ENCODE measurements at places on chromosomes 5 and 9.
A peak's percentile ranks its signal among the peaks of the same experiment; 100 is the strongest.

DNA sequence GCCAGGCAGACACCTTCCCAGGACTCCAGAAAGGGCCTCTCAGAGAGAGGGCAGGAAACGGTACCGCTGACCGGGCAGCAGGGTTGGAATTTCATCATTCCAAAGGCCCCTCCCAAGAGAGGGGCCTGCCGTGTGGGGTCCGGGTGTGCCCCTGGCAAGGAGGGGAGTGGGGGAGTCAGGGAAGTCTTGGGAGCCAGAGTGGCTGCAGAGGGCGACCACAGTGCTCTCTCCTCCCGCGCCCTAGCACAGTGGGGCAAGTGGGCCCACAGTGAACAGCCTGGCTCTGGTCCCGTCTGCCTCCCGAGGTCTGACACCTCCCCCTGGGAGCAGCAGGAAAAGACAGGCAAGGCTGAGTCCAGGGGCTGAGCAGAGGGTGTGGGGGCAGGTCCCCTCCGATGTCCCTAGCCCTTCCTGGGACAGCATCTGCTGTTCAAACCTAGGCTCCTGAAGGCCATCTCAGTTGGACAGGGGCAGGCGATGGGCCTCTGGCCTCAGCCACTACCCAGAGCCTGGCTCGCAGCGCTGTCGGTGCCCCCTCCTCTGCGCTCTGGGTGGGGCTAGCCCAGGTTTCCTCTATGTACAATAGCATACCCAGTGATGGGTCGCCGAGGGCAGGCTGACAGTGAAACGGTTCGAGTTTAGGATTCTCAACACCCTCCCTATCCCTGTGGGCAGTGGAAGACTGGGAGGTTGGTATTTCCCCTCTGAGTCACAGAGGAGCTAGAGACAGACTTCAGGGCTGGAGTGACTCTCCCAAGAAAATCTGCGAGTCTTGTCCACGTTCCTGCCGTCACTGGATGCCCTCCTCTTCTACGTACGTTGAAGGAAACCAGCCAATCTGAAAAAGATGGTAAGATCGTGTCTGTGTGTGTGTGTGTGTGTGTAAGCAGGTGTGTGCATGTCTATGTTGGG is 25.4 kb upstream of the SARDH start:
- DNase-seq = no peak

- DNase-seq = no peak
Measured at GRCh38 chr5:121027636-121028035, 563.5 kb downstream of the PRR16 start.

- peak; percentile 26 for DNase-seq
Measured at GRCh38 chr9:110623462-110624025, 44.0 kb upstream of the SVEP1 start.

DNA sequence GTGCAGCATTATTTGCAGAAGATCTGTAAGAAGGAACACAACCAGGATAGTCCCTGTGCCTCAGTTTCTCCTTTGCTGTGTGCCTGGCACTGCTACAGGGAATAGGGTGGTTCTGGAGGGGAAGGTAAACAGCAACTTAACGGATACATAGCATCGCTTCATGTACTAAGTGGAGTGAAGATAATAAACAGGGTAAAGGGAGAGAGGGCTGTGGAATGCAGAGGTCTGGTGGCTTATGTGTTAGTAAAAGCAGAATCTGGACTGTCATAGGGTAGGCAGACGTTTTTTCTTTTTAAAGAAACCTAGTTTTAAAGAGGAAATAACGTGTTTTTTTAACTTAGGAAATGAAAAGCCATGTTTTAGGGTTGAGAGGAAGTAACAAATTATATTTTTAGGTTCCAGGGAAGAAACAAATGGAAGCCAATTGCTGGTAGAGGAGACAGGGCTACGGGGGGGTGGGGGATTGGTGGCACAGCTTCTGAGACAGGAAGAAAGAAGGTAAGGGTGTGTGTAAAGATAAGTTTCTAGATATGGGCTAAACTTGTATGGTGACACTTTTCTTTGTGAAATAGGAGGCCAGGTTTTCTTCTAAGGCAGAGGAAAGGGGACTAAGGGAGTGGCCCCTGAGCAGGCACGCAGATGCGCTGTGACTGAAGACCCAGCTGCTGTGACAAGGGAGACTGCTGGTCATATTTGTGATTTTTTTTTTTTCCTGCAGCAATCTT is 1.3 kb downstream of the GNG10 start:
- peak; percentile 55 for DNase-seq

GRCh38 chr5:50325237-50325832 is 115.8 kb downstream of the EMB start:
- no peak for DNase-seq

DNA sequence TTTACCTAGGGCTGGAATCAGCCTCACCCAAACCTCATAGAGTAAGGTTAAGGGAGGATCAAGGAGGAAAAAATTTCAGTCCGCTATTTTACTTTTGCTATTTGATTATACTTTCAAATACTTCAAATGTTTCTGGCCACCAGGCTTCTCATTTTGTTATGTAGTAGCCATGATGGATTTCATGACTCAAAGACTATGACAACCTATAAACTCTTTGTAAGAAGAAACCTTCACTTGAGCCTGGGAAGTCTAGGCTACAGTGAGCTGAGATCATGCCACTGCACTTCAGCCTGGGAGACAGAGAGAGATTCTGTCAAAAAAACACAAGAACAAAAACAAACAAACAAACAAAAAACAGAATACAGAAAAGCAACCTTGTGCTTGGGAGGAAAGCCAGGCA is 293.6 kb upstream of the TNC start:
- DNase-seq = no peak

DNA sequence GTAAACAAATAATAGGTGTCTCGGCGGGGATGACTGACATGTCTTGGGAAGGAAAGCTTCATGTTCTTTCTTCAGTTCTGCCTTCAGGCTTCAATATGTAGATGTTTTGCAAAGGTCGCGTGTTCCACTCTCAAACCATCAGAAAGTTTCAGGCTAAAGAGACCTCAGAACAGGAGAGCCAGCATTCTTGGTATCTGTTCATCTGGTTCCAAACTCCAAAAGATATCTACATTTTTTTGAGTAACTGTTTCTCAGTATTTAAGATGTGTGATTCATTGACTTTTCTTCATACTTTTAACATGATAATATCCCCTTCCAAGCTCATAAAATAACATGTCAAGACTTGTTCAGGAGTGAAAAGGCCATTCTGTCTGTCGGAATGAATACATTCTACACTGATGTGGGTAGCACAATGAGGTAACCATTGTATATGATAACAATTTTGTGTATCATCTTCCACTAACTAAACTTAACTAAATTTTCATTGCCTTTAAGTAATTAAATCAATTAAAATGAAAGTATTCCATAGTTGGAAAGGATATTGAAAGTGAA is 183.6 kb downstream of the CFAP90 start:
- no peak for DNase-seq

DNA sequence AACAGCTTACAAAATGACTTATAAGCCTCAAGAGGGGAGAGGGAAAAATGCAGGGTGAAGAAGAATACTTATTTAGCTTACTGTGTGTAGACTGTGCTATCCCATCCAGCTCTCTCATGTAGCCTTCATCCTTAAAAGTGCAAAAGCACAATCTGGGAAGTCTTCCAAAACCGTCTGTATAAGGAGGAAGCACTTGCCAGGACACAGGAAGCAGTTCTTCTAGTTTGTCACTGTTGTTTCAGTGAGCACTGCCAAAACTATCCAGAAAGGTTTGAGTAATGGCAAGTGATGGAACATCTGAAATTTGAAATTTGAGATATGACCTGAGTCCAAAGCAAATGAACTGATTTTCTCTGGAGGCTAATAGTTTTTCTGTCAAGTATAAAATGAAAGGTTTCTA is 140.8 kb upstream of the ISL1 start:
- DNase-seq = no peak

DNA sequence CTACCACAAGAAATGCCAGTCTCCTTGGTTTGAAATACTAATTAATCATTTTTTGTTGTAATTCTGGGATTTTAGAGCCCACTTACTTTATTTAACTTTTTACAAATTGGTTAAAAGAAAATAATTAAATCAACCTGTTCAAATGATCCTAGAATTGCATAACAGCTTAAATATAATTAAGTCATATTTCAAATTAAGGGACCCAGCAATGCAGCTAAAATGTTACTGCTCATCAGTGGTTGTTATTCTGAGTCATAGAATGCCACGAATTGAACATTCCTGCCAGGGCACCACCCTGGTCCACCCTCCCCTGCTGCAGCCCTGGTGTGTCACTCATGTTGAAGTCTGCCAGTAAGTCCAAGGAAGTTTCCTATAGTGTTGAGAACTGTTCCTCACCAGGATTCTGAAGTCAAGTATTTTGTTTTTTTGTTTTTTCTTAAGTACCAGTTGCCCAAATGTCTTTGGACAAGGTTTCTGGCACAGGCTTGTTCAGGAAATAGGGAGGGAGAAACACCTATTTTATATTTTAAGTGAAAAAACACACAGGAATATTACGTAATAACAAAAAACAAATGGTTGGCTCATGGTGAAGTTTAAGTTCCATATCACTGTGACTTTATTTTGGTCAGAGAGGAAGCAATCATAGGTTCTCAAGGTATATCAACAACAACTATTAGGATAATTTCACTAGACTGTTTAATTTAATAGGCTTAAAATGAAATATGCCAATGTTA is 4.3 kb upstream of the ITGA1 start:
- no peak for DNase-seq

- DNase-seq = peak; percentile 53
Measured at GRCh38 chr5:157197086-157197485, 16.4 kb downstream of the ITK start.

GRCh38 chr9:5798581-5798980 is 34.3 kb downstream of the ERMP1 start:
- no peak for DNase-seq

DNA sequence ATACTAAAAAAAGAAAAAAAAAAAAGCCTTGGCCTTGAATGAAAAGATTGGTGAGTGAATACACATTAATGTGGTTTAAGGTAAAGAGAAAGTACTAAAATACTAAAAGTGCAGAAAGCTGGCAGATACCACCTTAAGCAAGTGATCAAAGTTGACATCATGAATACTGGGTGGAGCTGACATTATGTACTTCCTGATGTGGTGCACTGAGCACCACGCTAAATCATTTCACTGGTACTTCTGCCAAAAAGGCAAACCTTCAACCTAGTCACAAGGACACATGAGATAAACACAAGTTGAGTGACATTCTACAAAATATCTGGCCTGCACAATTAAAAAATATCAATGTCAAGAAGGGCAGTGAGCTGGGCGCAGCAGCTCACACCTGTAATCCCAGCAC is 33.8 kb upstream of the PANK3 start:
- no peak for DNase-seq

DNA sequence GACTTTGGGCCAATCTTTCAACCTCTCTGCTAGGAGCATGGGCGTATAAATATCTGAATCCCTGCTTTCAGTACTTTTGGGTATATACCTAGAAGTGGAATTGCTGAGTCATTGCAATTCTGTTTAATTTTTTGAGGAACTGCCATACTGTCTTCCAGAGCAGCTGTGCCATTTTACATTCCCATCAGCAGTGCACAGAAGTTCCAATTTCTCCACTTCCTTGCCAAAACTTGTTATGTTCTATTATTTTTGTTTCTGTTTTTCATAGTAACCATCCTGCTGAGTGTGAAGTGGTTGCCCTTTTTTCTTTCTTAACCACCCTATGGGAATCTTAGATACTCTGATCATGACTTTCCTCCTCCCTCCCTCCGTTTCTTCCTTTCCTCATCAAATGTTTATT is 11.1 kb upstream of the CCIN start:
- DNase-seq = no peak

DNA sequence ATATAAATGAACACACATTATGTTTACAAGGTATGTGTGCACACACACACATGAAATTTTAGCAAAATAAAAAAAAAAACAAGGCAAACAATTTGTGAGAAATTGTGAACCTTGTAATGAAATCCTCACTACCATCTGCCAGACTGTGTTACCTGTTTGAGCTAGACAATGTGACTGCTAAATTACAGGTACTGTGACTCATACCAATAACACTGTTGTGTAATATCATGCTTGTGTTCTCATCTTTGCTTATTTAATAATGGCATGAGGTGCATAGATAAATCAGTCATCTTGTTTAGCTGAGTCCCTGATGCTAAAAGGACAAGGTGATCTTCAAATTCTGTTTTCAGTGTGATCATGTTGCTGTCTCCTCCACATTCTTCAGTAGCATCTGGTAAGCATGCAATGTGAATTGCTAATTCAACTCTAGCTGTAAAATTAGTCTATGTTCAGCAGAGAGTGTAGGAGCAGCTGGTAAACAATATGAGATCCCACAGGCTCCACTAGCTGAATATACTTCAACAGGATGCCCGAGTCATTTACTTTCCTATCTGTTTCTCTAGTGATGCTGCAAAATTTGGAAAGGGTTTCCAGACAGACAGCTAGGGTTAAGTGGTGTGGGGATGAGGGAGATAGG is 966.3 kb upstream of the C9orf72 start:
- no peak for DNase-seq

DNA sequence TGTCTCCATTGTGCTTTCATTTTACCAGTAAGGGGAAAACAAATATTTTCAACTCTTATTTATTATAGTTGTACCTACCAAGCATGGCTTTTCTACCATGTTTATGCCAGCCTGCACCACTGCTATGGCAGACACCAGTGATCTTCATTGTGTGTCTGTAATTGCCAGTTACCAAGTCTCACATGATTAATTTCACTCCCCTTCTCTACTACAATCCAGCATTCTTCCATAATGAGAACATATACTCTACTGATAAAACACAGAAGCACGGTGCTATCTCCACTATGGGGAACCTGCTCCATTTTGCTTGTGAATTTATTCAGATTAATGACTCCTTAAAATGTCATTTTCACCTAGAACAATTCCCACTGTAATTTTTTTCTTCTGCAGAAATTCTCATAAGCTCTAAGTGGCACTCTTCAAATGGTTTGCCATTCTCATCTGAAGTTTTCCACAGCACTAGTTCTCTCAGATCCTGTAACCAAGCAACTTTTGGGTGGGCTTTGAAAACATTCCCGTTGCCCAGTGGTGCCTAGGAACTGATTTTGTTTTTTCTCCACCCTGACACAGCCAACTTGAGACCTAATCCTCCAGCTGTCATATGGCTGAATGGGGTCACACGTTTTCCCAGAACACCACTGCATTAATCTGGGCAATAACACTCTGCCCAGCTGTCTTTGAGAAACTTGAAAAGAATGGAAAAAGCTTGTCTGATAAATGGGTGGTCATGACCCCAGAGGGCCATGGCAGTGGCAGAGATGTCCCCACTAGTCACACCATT is 222.7 kb upstream of the RASEF start:
- no peak for DNase-seq

DNA sequence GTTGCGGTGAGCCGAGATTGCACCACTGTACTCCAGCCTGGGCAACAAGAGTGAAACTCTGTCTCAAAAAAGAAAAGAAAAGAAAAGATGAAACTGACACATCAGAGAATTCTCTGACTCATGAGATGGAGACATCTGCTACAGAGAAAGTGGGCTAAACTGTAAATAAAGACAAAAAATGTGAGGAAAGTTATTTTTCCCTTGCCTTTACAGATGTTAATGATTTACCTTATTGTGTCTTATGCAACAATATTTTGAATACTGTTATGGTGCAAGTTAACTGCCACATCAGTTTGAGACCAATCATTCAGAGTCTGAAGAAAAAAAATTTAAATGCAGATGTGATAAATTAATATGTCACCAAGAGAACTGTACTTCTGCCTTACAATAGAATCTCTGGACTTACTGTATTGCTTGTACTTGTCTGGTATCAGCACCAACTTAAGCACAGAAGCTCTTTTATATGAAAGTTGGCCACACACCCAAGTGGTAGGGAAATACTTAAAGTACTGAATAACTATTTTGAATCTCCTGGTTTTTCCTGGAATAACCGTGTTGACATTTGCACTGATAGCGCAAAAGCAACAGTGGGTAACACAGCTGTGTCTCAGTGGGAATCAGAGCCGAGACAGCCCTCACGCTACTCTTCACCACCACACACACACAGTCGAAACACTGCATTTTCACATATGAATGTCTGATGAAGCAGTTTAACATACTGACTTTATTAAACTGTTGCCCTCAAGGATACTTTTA is 169.9 kb downstream of the FANCC start:
- no peak for DNase-seq
